ENCODE measurements at places on chromosomes 6 and 20.

DNA sequence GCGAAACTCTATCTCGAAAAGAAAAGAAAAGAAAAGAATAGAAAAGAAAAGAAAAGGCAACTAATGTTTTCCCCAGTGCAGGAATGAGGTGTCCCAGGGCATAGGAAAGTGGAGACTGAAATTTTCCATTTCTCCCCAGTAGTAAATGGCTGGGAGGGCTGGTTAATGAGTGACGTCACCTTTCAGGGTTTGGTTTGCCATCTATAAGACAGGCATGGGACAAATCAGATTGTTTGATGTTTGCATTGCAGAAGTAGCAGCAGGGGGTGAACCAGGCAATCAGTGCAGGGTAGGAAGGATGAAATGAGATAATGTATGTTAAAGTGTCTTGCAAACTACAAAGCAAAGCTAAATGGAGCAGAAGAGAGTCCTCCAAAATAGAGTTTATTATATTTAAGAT lies 533.4 kb downstream of the PKHD1 start:
- no peak for DNase-seq

GRCh38 chr6:28205879-28206278 lies 19.2 kb upstream of the ZSCAN9 start:
- DNase-seq: no peak

- DNase-seq: no peak
These were observed 694.9 kb downstream of the PRKN start for GRCh38 chr6:162032620-162033019.

- DNase-seq: no peak
These were observed 161.2 kb downstream of the HS3ST5 start for GRCh38 chr6:114181664-114182063.

- DNase-seq: no peak
These were observed 34.1 kb downstream of the DCDC2 start for GRCh38 chr6:24323632-24324337.

GRCh38 chr6:132132422-132132821 lies 181.2 kb upstream of the CCN2 start:
- peak; percentile 70 for DNase-seq

DNA sequence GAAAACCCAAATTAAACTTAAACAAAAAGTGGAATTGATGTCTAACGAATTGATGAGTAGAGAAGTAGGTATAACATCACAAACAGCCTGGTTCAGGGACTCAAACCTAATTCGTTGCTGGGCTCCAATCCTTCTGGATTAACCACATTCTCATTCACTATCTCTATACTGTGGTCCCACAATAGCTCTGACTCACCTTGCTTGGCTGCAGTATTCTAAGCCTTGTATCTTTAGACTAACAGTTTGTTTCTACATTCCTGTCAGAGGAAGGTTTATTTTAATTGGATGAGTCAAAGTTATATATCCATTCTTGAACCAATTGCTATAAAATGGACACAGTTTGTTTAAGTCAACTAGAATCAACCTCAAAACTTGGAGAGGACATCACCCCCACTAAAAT lies 530.5 kb upstream of the PTCHD4 start:
- no peak for DNase-seq

DNA sequence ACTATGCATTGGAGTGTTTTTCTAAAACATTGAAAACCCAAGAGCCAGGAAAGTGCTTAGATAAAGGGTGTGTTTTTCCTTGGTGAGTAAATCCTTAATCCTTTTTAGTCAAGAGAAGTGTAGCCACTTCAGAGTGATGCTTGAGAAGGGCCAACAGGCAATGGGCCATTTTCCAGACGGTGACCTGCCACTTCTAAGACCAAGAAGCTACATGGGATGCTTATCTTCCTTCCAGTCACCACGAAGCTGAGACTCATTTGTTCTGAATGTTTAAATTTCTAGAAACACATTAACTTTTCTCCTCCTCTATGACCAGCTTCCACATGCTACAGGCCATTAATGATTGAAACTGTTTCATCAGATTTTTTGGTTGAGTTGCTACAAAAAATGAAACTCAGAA lies 34.4 kb upstream of the NHSL1 start:
- no peak for DNase-seq

DNA sequence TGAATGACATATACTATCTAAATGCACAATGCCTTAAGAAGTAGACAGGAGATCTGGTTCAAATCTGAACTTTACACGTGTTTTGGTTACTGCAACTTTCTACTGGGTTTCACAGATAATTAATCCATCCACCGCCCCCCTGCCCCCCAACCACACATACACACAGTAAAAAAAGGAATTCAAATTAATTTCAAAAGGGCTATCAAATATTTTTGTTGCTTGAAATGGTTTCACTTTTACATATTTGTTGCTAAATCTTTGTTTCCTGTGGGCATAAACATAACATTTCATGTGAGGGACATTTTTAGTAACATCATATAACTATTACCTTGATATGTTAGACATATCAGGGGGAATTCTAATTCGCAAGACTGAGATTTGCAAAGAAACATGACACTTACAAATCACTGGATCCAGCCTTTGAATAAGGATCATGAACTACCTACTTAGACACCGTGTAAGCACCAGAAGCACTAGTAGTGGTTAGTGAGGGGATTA lies 7.5 kb downstream of the NEDD9 start:
- no peak for DNase-seq

GRCh38 chr6:161369339-161369738 lies 95.5 kb upstream of the AGPAT4 start:
- DNase-seq: no peak

DNA sequence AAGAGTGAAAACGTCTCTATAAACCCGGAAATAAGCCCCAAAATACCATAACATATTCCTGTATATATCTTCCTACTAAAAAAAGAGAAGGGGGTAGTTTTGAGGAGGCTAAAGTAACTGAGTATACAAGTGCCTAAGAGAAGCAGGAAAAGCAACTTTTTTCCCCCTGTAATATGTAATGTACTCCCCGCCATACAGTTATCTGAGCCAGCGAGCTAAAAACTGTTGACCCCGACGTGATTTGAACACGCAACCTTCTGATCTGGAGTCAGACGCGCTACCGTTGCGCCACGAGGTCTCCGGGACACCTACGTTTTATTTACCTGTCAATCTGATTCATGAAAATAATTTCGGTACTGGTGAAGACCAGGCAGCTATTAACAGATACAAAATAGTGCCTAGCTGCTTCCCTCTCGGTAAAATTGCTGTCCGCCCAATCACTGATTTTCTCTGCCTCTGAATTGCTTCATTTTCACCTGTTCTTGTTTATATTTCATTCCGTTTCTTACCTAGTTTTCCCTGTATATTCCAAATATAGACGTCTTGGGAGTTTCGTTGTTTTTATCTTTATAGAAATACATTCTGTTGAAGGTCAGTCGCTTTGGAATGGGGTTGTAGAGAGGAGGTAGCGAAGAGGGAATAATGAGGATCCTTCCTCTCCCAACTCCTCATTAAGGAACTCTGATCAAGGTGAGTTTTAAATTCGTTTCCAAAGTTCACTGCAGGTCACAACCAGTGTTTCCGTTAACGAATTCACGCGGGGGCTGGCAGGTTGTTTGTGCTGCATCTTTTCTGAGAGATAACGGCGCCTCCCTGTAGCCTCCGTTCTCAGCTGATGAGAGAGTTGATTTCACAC lies 33.6 kb upstream of the BTN3A2 start:
- no peak for DNase-seq

GRCh38 chr6:54217018-54217417 lies 91.2 kb upstream of the TINAG start:
- no peak for DNase-seq

DNA sequence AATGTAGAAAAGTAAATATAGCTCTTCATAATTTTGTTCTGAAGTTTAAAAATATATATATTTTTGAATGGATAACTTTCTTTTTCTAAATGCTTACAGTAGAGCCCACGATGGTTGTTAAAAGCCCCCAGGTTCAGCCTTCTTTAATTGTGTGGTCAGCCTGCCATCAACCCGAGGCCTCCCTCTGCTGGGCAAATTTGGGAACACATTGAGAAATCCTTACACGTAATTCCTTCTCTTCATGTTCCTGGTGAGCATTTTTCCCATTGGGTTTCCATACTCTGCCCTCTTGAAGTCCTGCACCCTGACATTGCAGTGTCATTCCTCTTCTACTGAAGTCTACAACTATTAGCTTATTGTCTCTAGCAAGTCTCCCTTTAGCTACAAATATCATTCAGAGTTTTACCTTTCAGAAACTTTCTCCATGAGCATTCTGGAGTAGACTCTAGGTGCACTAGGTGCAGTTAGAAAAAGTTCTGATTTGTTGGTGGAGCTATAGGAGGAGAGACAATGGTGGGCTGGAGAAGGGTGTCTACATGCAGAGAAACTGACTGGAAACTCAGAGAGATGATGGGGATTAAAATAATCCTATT lies 40.6 kb downstream of the TRIM38 start:
- DNase-seq: no peak

DNA sequence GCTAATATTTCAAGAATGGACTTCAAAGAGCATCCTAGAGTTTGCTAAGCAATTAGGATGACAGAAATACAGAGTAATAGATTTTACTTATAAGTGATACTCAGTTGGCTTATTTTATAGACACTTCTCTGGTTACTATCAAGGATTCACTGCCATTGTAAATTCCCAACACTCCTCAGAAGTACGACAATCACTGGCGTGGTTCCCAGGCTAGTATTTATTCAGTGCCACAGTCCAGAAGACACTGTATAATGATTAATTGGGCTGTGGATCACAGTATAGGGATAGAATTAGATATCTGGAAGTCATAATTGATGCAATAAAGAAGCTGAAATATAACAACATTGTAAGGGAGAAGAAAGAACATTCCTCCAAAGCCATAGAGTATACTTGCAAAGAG lies 15.7 kb downstream of the MANEA start:
- no peak for DNase-seq

- no peak for DNase-seq
These were observed 104.1 kb upstream of the AKIRIN2 start for GRCh38 chr6:87806099-87806498.

DNA sequence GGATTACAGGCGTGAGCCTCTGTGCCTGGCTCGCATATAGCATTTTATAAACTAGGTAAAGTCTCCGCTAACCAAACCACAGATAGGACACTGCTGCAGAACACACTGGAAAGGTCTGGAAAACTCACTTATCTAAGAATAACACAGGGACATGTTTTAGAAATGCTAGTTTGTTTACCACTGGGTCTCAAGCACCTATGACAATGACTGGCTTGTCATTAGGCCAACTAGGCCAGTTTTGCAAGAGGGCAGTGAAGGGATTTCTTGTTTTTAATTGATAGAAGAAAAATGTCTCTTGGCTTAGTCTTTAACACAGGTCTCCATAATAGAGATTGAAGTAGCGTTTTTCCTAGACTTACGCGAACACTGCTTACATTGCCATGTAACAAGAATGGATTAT lies 201.4 kb downstream of the TMEM242 start:
- no peak for DNase-seq

GRCh38 chr6:34066218-34066571 lies 79.7 kb downstream of the GRM4 start:
- DNase-seq: no peak

GRCh38 chr6:88882536-88882935 lies 80.9 kb downstream of the RNGTT start:
- no peak for DNase-seq

DNA sequence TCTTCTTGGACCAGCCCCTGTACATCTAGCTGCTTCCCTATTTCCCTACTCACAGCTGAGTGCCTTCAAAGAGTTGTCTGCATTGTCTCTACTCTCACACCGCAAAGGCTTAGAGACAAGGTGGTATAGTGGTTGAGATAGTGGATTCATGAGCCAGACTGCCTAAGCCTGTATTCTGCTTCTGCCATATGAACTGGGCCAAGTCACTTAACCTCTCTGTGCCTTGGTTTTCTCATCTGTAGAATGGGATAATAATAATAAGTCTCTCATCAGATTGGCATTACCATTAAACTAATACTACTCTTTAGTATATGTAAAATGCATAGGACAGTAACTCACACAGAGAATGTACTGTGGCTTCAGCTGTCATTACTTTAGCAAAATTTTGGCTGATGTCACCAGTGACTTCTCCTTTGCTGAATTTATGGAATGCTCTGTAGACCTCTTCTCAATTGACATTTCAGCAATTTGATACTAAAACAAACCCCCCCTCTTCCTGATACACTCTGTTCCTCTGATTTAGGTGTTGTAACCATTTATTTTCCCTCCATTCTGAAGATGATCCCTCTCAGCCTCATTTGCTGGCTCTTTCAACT lies 156.1 kb downstream of the ADAT2 start:
- no peak for DNase-seq

DNA sequence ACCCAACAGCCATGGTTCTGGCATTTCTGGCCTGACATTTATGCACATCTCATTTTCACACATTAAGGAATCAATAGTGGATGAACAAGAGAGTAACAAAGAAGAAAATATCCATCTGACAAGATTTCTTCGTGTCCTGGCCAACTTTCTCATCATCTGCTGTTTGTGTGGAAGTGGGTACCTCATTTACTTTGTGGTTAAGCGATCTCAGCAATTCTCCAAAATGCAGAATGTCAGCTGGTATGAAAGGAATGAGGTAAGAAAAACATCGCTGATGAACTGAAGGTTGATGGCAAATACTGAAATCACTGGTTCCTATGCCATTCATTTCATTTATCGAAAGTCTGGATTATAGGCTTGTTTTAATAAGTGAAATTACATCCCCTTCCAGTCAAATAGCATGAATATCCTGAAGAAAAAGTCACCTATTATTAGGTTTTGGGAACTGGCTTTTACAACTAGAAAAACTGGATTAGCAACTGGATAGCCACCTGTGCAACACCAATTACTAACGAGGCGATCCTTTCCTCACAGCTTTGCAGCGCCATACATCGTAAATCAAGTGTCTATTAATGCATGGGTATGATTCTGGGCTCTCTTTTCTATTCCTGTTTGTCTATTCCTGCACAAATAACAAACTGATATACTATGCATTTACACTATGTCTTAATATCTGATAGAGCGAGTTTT lies 50.2 kb upstream of the NOP56 start:
- DNase-seq: no peak

DNA sequence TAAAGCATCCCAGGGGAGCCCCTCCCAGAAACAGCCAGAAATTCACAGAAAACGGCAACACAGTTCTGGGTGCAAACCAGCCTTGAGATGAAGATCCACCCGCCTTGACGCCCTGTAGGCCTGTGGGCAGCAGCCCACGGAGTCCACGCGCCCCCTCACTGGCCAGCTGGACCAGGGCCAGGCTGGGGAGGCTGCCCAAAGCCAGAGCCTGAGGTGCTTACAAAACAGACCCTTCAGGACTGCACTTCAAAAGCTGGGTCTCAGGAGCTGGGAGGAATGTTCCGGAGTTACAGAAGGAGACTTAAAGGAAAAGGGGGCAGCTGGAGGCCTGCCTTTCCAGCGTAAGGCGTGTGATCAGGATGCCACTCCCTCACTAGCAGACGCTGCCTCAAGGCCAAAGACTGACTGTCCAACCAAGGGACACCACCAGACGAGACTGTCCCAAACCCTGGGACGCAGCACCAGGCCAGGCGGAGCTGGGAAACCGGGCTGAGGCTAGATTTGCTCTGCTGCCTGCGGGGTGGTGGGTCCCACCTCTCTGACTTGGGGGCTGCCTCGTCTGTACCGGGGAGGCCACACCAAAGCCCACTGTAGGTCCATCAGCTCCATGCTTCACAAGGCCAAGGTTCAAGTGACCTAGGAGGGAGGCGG lies 48.1 kb downstream of the RRBP1 start:
- no peak for DNase-seq

Data from ascending aorta (tissue), 2 donors.